ENCODE measurements at places on chromosomes 7 and 10. TPM values are rescaled to one million over a fixed set of nuclear protein-coding genes. Genes with fewer than 3 reads are reported as not detected.

AMPH gene
- total RNA-seq, result 3.4 TPM

STMP1 gene
- total RNA-seq, result 14.3 TPM

DIP2C gene
- 8.4 TPM for total RNA-seq

TMEM213 gene
- total RNA-seq, result not detected

AASS gene
- 37.8 TPM for total RNA-seq

POLR3A gene
- total RNA-seq, result 13.0 TPM

ANTXRL gene
- total RNA-seq, result not detected

Data from smooth muscle cell of bladder (primary cell).